ENCODE measurements at places on chromosomes 1 and 21.

GRCh38 chr1:46158312-46159281, 16.3 kb upstream of the TSPAN1 start:
- no peak for DNase-seq

DNA sequence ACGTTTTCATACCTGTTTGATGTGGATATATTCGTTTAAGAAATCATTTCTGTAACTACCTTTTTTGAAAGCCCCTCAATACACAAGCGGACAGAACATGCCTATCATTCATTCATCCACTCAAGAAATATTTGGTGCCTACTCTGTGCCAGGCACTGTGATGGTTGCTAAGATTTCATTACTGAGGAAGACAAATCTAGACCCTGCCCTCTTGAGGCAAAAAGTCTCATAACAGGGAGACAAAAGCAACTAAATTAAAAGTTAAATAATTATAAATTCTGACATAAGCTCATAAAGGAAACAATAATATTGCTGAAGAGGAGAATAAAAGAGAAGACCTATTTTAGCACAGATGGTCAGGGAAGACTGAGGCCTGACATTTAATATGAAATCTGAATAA, 203.5 kb upstream of the ZNHIT6 start:
- DNase-seq: no peak

GRCh38 chr1:44834328-44834727, 8.7 kb downstream of the PTCH2 start:
- DNase-seq: no peak

DNA sequence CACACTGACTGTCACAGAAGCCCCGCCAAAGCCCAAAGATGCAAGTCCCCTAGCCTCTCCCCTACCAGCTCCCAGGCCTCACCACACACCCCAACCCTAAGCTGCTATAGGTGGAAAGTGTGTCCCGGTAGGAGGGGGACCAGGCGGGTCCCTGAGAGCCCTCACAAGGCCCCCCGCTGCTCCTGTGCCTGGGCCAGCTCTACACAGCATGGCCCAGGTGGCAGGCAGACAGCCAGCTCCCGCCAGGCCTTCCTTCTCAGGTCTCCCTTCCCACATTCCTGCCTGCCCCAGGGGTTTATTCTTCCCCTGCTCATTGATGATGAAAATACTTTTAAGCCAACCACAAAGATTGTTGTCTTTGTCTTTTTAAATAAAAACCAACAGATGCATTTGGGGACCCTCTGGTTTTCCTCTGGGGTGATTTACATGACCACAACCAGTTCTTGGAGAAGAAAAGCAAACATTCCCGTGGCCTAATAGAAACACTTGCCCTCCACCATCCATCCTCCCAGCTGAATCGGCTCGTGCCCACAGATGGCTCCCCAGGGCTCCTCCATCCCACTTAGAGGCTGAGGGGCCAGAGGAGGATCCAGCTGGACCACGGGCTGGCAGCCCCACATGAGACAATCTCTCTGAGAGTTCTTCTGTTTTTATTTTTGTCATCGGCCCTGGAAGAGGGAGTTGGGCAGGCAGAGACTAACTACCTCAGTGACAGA, 93.1 kb downstream of the DMRTB1 start:
- DNase-seq: no peak

GRCh38 chr1:58874757-58875755, 91.2 kb upstream of the JUN start:
- DNase-seq: no peak
